8988T (cell line): ENCODE measurements at places on chromosomes 16 and 17.

DNA sequence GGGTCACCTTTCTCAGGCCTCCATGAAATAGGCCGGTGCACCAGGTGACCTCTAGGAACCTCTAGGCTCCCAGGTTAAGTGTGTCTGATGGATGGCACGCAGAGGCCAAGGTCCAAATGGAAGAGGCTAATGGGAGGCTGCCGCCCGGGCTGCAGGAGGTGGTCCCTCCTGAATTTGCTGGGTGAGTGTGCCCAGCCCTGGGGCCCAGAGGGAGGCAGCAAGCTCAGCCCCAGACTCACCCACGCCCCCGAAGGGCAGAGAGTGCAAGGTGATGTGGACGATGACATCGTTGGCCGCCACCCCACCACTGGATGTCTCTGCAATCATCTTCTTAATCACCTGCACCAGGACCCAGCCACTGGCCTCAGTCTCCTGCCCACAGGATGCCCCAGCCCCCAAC lies 9.3 kb downstream of the ALDH3A1 start:
- no peak for DNase-seq

GRCh38 chr17:82402865-82403264 lies 15.3 kb upstream of the HEXD start:
- DNase-seq: no peak

- DNase-seq: no peak
Measured at GRCh38 chr17:34606763-34607162, 27.4 kb downstream of the TMEM132E start.

GRCh38 chr17:69857412-69857835 lies 217.6 kb upstream of the KCNJ16 start:
- DNase-seq: no peak

- DNase-seq: no peak
Measured at GRCh38 chr16:9660898-9661297, 521.3 kb downstream of the GRIN2A start.

GRCh38 chr16:67767953-67768352 lies 38.4 kb downstream of the RANBP10 start:
- DNase-seq: no peak

DNA sequence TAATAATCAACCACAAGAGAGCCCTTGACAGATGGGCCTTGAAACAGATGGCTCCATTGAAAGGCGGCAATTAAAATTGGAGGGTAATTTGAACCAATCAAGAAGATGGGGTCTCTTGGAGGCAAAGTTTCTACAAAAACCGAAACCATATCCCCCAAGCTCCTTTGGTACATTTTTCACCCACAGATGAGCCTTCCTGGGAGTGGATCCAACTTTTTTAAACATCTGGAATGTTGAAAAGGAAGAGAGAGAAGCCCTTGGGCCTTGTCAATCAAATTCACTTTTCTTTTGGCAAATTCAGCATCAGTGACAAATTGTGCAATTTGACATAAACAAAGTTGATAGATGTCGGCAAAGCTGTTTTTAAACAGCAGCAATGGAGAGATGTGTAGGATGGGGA lies 13.2 kb upstream of the NUP93 start:
- DNase-seq: no peak

DNA sequence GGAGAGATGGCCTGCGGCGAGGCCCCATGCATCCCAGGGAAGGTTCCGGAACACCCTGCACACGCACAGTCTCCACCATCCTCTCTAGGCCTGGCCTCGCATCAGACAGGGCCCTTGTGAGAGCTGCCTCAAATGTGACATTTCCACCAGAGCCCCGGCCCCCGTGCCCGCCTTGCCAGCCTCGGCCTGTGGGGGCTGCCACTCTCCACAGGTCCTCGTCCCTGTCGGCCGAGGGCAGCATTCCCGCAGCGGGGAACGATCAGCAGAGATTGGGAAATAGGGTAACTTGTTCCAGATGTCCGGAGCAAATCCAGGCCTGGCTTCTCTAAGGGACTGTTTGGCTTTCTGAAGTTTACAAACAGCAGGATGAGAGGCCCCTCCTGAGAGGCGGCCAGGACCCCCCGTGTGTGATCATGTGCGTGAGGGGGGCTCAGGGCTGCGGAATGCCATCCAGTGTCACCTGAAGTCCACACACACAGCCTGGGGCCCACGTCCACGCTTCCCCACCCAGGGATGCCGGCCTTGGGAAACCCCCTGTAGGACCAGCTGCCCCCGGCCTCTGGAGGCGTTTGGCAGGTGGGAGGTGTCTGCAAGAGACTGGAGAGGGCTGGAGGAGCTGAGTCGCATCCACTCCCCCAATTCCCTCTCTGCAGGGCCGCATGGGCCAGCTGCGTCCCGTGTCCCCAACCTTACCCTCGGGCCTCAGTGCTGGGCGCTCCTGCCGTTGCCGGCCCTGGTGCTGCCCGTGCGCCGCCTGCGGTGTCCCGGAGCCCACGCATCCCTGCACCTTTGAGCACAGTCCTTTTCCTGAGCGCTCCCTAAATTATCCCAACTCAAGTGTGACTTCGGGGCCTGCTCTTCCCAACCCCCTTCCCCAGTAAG lies 70.4 kb downstream of the ZDHHC7 start:
- no peak for DNase-seq
